ENCODE measurements at places on chromosomes 16 and 17. TPM values are rescaled to one million over a fixed set of nuclear protein-coding genes. Genes with fewer than 3 reads are reported as not detected.

DNA sequence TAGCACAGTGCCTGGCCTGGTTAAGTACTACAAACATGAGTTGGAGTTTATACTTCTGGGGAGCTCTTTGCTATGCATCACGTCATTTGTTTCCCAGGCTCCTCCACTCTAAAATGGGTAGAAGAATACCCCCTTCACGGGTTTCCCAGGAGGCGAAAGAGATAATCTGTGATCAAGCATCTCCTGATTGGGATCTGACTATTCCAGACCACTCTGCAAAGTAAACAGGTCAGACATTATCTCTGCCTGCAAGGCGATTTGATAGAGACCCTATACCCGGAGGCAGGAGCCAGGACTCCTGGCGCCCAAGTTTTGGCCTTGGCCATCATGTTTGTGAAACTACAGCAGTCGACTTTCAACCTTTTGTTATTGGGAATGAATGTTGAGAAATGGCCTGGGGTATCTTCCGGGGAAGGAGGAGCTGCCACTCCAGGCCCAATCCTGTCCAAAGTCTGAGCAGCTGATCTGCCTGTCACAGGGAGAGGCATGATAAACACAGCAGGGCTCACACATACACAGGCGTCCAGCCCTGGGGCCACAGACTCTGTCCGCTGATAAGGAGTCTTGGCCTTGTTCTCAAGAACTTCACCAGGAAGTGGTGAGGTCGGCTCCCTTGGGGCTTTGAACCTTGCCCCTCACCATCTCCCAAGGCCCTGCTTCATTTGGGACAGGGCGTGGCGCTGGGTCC lies 199.9 kb downstream of the MAF start:
- no peak overlapping the region for H3K4me3 ChIP-seq
- no peaks in the 10 kb centered on the region for H3K27me3 ChIP-seq
- no peak for DNase-seq
- no peak overlapping the region for H3K27ac ChIP-seq

DNA sequence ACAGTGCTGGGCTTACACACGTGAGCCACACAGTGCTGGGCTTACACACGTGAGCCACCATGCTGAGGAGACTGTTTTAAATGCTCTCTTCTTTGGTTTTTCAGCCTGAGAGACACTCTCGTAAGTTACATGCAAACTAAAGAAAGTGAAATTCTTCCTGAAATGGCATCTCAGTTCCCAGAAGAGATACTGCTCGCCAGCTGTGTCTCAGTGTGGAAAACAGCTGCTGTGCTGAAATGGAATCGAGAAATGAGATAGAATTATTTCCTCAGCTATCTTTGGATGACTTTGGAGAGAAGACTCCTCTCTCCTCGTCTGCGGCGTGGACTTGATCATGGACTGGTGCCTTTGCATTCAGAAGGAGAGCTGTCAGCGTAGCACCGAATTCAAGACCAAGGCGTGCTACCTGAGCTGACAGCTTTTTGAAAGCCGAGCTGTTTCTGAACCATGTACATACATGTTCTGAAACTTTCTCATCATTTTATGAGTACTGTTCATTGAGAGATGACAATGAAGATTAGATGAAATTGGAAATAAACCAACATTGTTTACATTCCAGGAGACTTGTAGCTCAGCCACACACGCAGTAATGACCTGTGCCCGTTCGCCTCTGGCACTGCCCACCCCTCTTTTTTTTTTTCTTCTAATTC lies 21.6 kb upstream of the ENDOV start:
- H3K27ac ChIP-seq: no peak overlapping the region
- H3K4me3 ChIP-seq: no peak overlapping the region
- peaks cover 76% of the 10 kb centered on the region for H3K36me3 ChIP-seq
- H3K27me3 ChIP-seq: no peaks in the 10 kb centered on the region
- H3K4me1 ChIP-seq: peaks cover 14% of the 10 kb centered on the region

DNA sequence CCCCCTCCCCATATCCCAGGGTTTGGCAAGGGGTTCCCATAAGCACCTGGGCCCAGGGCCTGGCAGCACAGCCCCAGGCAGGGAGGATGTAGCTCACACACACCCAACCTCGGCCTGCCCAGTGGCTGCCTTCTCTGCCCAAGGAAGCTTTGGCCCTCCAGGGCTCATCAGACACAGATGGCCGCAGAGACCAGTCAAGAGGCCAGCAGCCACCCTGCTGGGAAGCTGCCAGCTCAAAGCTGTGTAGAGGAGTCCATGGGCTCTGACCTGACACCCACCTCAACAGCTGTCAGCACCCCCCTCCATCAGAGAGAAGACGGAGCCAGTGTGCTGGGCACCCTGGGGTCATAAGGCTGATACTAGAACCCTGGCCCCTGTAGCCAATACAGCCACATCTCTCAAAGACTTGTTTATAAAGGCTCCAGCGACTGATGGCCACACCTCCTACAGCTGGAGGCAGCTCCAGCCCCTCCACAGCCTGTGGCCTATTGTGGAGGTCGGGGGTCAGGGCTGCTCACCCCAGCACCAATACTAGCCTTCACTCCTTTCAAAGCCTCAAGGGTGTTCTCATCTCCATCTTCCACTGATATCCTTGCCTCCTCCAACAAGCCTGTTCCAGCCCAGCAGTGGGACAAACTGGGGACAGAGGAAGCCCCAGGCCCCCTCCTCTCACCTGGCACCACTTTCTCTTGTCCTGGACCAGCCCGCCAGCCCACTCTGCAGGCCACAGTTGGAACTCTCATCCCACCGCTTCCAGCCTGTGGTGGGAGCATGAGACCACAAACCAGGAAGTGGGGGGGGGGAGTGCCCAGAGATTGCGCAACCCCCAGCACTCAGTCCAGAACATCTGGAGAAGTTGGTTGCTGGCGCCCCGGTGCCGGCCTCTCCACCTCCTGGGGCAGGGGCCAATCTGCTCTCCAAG lies 2.2 kb upstream of the MPG start:
- peak overlapping the region; percentile 99 for H3K27ac ChIP-seq
- no peaks in the 10 kb centered on the region for H3K27me3 ChIP-seq
- DNase-seq: peak; percentile 80
- H3K4me3 ChIP-seq: peak overlapping the region; percentile 69
- peaks cover 18% of the 10 kb centered on the region for H3K36me3 ChIP-seq

GRCh38 chr17:36641877-36642845 lies 40.8 kb downstream of the MRM1 start:
- H3K27me3 ChIP-seq: peaks cover 83% of the 10 kb centered on the region
- no peak overlapping the region for H3K27ac ChIP-seq
- H3K36me3 ChIP-seq: no peaks in the 10 kb centered on the region
- peak overlapping the region; percentile 50 for H3K4me3 ChIP-seq
- no peak for DNase-seq

- DNase-seq: no peak
- peaks cover 12% of the 10 kb centered on the region for H3K4me1 ChIP-seq
- H3K27ac ChIP-seq: no peak overlapping the region
- no peak overlapping the region for H3K4me3 ChIP-seq
- no peaks in the 10 kb centered on the region for H3K36me3 ChIP-seq
- H3K27me3 ChIP-seq: no peaks in the 10 kb centered on the region
These were observed 25.7 kb downstream of the PHKB start for GRCh38 chr16:47486856-47487255.

DNA sequence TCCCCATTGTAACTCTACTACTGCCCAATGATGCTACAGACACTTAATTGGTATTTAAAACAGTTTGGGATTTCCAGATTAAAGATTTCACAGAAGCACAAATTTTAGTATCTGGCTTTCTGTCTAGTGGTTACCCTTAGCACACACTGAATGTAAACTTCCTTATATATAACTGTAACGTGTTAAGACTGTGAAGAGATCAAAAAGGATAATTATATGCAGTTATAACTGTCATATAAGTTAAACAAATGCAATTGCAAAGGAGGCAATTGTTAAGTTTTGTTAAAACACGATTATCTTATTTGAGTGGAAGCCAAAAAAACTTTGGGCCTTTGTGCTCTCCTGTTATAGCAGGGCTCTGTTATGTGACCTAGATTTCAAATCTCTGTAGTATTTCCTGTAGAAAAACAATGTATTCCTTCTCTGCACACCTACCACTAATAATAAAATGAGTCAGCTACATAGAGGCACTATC lies 147.9 kb downstream of the STXBP4 start:
- no peak overlapping the region for H3K27ac ChIP-seq
- no peak overlapping the region for H3K4me3 ChIP-seq
- H3K36me3 ChIP-seq: no peaks in the 10 kb centered on the region
- no peak for DNase-seq

DNA sequence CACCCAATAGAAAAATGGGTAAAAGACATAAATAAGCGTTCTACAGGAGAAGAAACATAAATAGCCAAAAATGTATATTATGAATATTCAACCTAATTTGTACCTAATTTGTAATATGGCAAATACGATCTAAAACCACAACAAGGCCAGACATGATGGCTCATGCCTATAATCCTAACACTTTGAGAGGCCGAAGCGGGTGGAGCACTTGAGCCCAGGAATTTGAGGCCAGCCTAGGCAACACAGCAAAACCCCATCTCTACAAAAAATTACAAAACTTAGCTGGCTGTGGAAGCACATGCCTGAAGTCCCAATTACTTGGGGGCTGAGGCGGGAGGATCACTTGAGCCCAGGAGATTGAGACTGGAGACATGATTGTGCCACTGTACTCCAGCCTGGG lies 30.1 kb downstream of the CRLF3 start:
- peaks cover 83% of the 10 kb centered on the region for H3K36me3 ChIP-seq

The IL34 gene
- 2.5 TPM for total RNA-seq

The TNFAIP1 gene
- 83.8 TPM for total RNA-seq
